ENCODE measurements at places on chromosomes 11 and 22.

GRCh38 chr22:49018601-49019000, 809.1 kb downstream of the BRD1 start:
- no peak for DNase-seq

GRCh38 chr11:32079553-32079952, 11.3 kb upstream of the RCN1 start:
- DNase-seq, result no peak

DNA sequence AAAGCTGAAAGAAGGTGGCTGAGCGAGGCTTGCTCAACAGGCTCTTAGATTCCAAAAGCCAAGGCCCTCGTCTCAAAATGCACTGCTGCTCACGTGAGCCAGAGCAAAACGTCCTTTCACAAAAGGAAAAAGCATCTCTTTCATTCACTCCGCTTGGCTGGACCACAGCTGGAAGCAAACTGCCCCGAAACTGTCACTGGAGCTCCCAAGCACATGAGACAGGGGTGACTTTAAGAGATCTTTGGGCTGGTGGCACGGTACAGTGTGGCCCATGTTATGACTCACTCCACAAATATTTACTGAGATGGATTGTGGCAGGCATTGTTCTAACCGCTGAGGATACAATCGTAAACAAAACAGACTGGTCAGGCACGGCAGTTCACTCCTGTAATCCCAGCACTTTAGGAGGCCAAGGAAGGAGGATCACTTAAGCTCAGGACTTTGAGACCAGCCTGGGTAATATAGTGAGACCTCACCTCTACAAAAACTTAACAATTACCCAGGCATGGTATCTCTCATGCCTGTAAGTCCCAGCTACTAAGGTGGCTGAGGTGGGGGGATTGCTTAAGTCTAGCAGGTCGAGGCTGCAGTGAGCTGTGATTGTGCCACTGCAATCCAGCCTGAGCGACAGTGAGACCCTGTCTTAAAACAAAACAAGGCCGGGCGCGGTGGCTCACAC, 3.6 kb downstream of the PLA2G6 start:
- DNase-seq, result peak; percentile 96

- DNase-seq, result peak; percentile 60
These were observed 3.4 kb downstream of the CCDC89 start for GRCh38 chr11:85682330-85683305.

GRCh38 chr11:2655834-2656622, 43.8 kb downstream of the KCNQ1OT1 start:
- no peak for DNase-seq

GRCh38 chr22:29780748-29781676, 13.8 kb downstream of the UQCR10 start:
- no peak for DNase-seq

DNA sequence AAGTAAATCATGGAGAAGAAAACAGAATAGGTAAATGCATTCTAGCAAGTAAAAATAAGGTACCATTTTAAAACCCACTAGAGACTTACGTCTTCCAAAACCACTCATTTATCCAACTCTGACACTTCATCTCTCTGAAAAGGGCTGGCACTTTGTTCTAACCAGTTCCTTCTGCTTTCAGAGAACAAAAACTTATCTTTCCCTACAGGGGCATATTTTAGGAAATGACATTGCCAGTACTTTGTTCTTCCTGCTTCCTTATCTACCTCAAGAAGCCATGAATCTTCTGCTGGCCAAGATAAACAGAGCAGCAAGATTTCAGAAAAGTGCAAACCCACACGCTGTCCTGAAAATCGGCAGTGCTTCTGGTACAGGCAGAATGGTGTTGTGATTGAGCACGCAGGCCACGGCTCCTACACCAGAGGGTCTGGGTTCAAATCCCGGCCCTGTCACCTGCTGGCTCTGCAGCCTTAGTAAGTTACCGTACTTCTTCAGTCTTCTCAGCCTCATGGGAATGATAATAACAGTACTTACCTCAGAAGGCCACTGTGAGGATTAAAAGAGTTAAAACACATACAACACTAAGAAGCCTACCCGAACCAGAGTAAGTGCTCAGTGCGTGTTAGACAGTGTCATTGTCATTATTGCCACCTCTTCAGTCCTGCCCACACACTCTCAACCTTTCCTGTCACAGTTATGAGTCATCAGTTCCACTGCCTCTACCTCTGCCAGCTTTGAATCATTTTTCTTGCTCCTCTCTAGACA, 11.0 kb downstream of the MPZL3 start:
- DNase-seq, result no peak

- no peak for DNase-seq
These were observed 194 bp downstream of the DRD4 start for GRCh38 chr11:637333-637592.

DNA sequence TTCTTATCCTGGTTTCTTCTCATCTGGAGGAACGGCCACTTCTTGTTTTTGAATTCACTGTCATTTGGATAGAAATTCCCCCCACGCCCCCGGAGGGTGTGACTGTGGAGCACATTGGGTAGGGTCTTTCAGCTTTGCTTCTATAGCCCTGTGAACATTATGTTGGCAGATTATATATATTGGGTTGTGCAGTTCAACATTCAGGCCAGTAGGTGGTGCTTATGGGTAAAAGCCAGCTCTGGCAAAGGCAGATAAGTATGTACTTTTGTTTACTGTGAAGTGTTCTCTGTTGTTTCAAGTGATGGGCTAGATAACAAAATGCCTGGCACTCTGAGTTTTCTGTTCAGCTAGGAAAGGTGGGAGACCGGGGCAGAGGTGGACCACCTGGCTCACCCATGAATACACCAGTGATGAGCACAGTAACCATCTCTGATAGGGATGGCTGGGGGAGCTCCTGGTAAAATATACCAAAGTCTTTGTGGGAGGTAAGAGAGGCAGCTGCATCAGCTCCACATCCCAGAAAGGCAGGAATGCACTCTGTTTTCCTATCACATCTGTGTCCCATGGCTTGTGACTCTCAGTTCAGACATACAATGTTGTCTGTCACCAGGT, 1348.2 kb upstream of the RAG2 start:
- peak; percentile 58 for DNase-seq

DNA sequence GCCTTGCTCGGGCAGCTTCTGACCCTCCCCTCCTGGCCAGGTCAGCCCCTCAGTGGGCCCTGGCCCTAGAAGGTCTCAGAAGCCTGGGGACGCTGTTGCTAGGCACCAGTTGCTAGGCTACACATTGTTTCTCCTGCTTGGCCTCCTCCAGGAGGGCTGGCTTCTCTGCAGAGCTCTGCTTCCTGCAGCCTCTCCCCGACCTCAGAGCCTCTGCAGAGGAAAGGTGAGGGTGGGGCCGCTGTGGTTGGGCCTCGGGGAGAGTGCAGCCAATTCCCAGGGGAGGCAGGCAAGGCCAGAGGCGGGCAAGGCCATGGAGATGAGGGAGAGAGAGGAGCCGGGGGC, 27.6 kb upstream of the LRRC10B start:
- DNase-seq, result peak; percentile 13

- DNase-seq, result no peak
These were observed 51.8 kb downstream of the KCNQ1OT1 start for GRCh38 chr11:2647953-2648352.

Data from SK-MEL-5 (cell line).